Fibroblast of villous mesenchyme (primary cell): ENCODE measurements at places on chromosomes 2 and 18.

GRCh38 chr2:215606219-215606618, 170.4 kb upstream of the FN1 start:
- no peak for DNase-seq

GRCh38 chr2:10558281-10559030, 110.3 kb upstream of the ODC1 start:
- no peak for DNase-seq

DNA sequence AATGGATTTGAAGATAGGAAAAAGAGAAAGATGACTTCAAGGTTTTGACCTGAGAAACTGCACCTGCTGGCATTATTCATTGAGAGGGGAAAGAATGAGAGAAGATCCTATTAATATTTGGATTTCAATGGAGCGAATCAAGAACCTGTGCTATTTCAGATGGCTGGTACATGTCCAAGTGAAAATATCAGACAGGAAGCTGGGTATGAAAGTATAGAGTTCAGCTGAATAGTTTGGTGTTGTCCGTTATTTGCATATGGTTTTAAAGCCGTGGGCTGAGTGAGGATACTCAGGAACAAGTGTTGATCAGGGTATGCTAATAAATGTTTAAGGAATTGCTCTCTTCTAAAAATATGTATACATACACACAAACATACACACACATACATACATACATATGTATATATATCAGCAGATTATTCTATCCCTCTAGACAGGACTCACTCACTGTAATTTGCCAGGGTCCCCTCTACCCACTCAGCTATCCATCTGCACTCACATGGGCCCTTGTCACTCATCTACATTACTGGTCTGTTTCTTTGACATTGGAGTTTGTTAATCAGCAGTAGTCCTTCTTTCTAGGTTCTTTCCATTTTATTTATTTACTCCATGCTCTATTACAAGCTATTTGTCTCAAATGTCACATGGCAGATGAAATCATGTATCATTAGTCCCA, 33.9 kb upstream of the IKZF2 start:
- DNase-seq: no peak

DNA sequence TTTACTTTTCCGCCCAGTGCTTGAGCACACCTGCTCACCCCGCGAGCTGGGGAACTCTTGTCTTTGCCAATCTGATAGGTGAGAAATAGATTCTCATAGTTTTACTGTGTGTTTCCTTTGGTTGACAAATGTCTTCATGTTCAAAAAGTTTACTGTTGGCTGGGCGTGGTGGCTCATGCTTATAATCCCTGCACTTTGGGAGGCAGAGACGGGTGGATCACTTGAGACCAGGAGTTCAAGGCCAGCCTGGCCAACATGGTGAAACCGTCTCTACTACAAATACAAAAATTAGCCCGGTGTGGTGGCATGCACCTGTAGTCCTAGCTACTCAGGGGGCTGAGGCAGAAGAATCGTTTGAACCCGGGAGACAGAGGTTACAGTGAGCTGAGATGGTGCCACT, 10.3 kb downstream of the ODC1 start:
- DNase-seq: no peak

DNA sequence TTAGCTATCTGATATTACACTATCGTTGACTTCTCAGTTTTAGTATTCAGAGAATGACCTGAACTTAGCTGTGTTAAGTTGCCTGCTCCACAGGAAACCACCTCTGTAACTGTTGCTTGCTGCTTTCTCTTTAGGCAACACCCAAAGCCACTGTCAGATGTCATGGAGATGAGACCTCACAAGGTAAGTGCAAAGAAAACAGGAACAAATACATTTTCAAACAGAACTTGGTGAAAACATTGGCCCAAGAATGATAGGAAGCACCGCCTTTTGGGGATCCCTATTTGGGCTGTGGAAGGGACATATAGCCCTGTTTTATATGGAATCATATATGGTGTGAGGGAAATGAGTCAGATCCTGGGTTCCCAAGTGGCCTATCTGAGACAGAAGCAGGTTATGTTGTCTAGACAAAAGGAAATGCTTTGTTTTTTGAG, 143.4 kb downstream of the UBE2E3 start:
- peak; percentile 21 for DNase-seq

DNA sequence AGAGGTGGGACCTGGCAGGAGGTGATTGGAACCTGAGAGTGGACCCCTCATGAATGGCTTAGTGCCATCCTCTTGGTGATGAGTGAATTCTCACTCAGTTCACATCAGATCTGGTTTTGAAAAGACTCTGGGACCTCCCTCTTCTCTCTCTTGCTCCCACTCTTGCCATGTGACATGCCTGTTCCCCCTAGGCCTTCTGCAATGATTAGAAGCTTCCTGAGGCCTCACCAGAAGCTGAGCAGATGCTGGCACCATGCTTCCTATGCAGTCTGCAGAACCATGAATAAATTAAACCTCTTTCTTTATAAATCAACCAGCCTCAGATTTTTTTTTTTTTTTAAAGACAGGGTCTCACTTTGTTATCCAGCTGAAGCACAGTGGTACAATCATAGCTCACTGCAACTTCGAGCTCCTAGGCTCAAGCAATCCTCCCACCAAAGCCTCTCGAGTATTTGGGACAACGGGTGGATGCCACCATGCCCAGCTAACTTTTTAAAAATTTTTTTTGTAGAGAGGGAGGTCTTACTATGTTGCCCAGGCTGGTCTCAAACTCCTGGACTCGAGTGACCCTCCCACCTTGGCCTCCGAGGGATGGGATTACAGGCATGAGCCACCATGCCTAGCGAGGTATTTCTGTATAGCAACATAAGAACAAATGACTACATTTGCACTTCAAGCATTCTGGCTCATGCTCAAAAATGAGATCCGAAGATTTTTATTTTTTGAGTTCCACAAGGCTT, 2.0 kb upstream of the ZFAND2B start:
- DNase-seq: no peak

GRCh38 chr2:37771600-37772088, 100.2 kb upstream of the CDC42EP3 start:
- DNase-seq: peak; percentile 90

- DNase-seq: no peak
Measured at GRCh38 chr2:206597717-206598218, 44.5 kb upstream of the FAM237A start.

DNA sequence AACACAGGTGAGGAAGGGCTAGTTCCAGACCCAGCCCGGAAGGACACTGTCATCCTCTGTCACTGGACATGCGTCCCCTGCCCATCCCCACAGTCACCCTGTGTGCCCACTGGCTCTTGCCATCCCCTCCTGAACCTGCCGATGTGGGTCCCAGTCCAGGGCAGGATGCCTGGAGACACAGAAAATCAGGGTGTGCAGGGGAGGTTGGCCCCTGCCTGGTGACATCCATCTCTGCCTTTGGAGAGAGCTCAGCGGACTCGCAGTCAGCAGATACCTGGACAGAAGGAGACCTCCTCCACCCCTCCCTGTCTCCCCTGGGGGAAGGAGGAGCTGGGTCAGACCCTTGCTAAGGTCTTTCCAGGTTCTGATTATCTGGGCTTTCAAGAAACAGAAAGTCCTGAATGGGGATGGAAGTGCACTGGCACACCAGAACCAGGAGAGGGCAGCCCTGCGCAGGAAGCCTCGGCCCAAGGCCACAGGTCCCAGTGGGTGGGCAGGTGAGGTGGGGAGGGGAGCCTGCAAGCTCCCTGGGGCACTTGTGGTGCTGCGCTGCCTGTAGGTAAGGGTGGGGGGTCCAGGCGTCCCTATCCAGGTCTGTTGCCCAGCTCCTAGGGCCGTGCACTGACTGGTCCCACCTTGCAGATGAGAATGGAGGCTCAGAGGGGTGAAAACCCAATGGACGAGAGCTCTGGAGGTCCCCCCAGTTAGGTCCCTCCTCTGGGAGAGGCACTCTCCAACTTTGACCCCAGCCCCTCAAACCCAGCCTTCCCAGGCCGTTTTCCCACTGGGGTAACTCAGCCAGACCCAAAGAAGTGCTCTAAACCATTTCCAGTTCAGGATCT, 9.7 kb upstream of the OTOS start:
- DNase-seq: peak; percentile 23
